ENCODE measurements at places on chromosomes 5 and 9.
A peak's percentile ranks its signal among the peaks of the same experiment; 100 is the strongest.

DNA sequence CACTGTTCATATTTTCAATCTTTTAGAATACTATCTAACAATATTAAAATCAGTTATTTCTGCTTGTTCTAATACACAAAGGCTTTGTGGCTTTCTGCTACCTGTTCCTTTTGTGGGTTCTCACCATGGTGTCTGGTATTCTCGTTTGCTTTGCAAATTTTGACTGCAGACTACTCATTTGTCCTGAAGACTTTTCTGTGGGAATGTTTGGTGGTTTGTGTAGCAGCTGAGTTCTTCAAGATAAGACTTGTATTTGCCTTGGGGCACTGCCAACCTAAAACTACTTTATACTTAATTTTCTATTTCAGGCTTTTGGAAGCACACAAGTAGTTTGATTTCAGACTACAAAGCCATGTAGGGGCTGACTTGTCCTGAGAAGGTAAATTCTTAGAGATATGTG, 11.1 kb downstream of the IL33 start:
- no peak for DNase-seq

DNA sequence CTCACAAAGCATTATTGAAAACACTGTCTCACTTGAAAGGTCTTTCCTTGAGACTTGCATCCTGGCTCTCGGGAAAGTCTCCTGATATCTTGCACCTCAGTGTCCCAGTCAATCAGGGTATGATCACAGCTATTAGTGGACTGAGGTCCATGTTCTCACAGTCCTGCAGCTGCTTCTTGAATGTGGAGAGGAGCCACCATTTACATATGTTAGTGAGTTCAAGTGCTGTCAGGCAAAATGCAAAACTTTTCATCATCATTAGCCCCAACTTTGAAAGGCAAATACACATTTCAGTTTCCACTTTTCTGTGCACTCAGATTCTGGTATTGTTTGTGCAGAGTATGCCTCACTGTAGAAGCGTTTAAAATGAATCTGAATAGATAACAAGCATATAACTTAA, 111.6 kb downstream of the SNX18 start:
- DNase-seq = no peak

- no peak for DNase-seq
Observed at GRCh38 chr5:100303216-100303615, 232.0 kb upstream of the FAM174A start.

GRCh38 chr5:80590766-80591165, 20.7 kb upstream of the ANKRD34B start:
- no peak for DNase-seq

- DNase-seq = no peak
Observed at GRCh38 chr9:131204285-131204684, 72.0 kb downstream of the FAM78A start.

DNA sequence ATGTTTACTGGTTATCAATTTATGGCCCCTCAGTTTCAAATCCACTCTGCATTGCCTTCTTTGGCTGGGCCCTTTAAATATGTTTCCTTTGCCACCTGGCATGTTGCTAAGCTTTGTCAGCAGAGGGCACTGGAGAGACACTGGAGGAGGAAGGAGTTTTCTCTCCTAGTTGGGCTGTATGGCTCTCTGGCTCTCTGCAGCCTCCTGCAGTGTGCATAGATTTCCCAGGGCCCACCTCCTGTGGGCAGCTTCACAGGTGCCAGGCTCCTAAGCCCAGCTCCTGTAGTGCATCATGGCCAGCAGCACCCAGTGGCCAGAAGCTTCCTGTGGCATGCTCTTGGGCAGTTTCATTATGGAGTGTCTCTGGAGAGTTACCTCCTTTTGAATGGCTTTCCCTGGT, 23.3 kb downstream of the CAVIN4 start:
- no peak for DNase-seq

DNA sequence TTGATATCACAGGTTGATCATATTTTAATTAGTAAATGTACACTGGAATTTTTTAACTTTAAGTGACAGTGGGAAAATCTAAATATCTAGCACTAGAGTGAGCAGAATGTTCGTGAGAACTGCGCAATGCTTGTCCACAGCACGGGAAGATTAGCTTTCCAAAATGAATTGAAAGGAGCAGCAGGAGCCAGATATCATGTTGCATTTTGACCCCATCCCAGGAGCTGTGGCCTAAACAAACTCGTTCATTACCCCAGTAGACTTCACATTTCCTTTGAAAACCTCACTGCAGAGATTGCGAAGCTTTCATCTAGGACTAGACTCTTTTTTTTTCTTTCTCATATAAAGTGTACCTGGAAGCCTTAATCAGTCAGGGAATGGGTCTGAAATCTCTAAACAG, 525.8 kb downstream of the CTNND2 start:
- no peak for DNase-seq

DNA sequence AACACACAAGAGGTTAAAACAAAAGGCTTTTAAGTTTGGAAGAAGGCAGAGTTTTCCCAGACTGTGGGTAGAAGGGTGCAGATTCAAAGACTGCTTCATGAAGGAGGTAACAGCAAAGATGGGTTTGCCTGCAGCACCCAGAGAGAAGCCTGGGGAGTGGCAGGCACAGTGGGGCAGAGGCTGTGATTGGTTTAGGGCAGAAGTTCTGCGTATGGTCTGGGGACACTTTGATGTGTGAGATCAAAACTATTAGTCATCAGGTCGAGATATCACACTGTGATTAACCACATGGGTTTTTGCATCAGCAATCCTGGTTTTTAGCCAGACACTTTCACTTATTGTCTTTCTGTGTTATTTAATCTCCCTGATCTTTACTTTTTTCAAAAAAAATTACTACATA, 188.8 kb upstream of the GLRA1 start:
- no peak for DNase-seq

DNA sequence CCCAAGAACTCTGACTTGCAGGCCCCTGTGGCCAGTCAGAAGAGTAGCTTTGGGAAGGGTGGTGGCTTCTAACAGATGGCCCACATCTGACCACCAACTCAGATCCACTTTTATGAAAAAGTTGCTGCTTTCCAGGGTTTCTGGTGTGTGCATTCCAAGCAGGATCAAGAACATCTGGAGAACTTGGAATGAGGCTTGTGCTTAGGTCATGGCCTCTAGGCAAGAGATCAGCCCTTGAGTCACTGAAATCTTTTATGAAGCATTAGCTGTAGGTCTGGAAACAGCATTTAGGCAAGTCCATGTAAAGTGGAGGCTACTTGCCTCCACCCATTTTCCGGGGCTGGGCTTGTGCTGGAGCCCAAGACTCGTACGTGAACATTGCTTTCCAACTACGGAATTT, 433.3 kb downstream of the SH3GL2 start:
- no peak for DNase-seq

- DNase-seq = peak; percentile 71
Observed at GRCh38 chr5:55564721-55565120, 30.0 kb upstream of the PLPP1 start.

DNA sequence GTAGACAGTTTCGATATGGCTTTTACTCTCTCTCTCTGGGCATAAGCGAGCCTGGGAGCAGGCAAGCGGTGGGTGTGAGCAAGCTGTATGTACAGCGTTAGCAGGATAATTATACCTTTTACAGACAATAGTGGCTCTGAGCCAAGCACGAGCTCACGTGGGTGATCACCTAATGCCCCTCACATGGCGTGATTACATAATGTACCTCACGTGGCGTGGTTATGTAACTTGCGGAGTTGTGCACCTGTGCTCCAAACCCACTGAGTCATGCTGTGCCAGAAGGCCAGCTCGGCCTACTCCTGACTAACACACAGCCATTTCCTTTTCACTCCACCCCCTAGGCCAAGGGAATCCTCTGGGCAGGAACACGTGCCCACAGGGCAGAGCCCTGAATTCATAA, 797.2 kb downstream of the EFNA5 start:
- peak; percentile 43 for DNase-seq

- no peak for DNase-seq
Observed at GRCh38 chr9:91714874-91715615, 235.0 kb downstream of the ROR2 start.

DNA sequence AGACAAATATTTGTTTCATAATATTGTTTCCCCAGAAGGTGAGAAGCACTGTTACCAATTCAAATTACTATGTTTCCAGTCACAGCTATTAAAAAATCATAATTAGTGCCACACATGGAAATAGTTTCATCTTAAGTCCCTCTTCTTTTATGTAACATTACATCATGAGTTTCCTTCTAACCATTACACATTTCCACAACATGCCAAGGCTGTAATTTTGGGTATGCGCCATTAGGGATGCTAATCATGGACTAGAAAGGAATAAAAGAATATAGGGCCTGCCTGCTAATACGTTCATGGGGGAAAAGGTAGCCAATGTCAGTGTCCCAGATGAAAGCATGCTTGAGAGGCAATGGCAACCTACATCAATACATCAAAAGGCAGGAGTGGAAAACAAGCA, 142.5 kb upstream of the LPAR1 start:
- no peak for DNase-seq

- no peak for DNase-seq
Observed at GRCh38 chr5:149036168-149036567, 26.7 kb downstream of the SH3TC2 start.

- no peak for DNase-seq
Observed at GRCh38 chr5:120907953-120908352, 443.9 kb downstream of the PRR16 start.

DNA sequence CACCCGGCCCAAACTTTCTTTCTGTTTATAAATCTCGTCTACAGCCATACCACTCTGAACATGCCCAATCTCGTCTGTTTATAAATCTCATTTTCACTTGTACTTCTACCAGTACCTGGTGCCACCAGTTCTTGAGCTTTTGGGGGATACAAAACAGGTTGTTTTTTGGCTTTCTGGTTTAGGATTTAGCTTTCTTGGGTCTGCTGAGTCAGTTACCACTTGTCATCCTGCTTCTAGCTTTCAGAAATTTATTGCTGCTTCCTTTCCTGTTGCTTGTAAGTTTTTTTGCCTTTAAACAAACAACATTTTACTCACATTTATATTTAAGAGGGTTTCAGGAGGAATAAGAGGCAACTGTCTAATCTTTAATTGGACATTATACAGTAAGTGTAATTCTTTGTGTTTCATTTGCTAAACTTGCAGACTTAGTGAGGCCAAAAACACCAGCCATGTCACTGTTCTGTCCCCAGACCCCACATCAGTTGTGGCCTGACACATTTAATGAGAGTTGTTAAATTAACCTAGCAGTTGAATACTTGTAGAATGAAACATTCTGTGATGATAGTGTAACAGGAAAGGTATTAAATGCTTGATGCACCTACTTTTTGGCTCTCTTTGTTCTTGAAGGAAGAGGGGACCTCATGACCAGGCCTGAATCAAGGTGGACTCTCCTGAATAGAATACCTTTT, 11.8 kb downstream of the NDFIP1 start:
- no peak for DNase-seq

- DNase-seq = no peak
Observed at GRCh38 chr5:65030056-65030455, 261.3 kb downstream of the CWC27 start.

Measured in epithelial cell of prostate (primary cell).